ENCODE measurements at places on chromosomes 16 and 17.

GRCh38 chr16:47590472-47590871 is 129.3 kb downstream of the PHKB start:
- DNase-seq: no peak

DNA sequence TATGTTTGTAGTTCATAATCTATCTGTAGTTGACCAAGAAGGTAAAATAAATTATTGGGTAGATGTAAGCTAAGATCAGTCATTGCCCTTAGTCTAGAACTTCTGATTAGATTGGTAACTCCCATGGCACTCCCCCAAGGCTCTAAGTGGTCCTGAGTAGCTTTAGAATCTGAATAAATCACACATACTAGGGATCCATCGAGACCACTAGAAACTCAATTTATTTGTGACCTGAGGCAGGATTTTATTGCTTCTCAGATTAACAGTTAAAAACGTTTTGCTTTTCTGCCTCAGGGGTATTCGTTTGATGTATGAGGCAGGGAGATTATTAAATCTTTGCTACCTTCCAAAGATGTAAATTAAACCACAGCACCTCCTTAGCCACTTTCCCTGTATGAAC is 24.9 kb downstream of the CMTR2 start:
- no peak for DNase-seq

DNA sequence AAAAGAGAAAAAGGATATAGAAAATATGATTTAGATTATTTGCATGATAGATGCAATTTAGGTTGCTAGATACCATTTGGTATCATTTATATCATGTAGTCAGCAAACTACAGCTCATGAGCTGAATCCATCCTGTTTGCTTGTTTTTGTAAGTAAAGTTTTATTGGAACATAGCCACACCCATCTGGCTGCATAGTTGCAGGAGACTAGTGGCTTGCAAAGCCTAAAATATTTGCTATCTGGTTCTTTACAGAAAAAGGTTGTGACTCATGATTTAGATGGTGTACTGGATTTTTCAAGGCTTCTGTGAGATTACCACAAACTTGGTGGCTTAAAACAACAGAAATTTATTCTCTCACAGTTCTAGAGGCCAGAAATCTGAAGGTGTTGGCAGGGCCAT is 49.9 kb downstream of the MAP2K4 start:
- DNase-seq: no peak

- DNase-seq: no peak
These were observed 45.6 kb downstream of the CYB5B start for GRCh38 chr16:69469807-69470561.

DNA sequence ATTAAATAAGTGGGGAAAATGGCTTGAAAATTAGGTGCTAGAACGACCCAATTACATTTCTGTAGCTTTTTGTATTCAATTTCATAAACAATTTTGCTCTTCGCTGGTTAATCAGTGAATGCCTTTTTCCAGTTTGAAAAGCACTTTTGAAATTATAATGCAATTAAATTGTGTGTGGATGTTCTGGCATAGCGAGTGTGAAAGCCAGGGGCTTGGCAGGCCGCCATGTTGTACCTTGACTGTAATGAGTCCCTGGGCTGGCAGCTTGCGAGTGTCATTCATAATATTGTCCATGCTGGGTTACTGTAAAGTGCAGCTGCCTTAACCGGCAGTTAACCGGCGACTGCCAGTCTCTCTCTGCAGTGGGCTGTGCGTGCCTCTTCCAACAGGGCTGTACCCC is 177.8 kb downstream of the CCDC182 start:
- no peak for DNase-seq

Data from nucleus accumbens (tissue), 56 donors.